ENCODE measurements at places on chromosomes 2 and 18.

- H3K4me3 ChIP-seq: no peak overlapping the region
- no peak overlapping the region for H3K27ac ChIP-seq
- no peak for DNase-seq
These were observed 467.8 kb downstream of the ZEB2 start for GRCh38 chr2:144052083-144052482.

- DNase-seq: no peak
- H3K4me1 ChIP-seq: no peaks in the 10 kb centered on the region
- no peaks in the 10 kb centered on the region for H3K27me3 ChIP-seq
- H3K36me3 ChIP-seq: no peaks in the 10 kb centered on the region
These were observed 372.5 kb downstream of the CBLN2 start for GRCh38 chr18:72171596-72171995.

- H3K4me1 ChIP-seq: no peaks in the 10 kb centered on the region
- DNase-seq: no peak
- H3K27ac ChIP-seq: no peak overlapping the region
- no peaks in the 10 kb centered on the region for H3K27me3 ChIP-seq
These were observed 445.4 kb downstream of the NBAS start for GRCh38 chr2:15115776-15116175.

DNA sequence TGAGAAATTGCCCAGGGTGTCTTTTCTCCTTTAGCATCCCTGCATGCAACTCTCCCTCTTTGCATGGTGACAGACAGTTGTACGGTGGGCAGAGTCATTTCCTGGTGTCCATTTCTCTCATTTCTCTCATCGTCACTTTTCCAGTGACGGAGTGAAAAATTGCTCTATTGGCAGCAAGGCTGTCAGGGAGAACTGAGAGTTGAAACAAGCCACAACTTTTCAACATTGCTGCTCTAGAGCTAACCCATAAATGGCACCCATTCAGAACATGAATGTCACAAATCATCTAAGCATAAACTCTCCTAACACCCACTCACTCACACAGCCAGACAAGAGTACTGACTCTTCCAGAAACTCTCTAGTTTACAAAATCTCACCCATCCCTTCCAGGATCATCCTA, 55.7 kb downstream of the ZC3H8 start:
- H3K4me1 ChIP-seq: no peaks in the 10 kb centered on the region
- H3K27ac ChIP-seq: no peak overlapping the region
- H3K4me3 ChIP-seq: no peak overlapping the region

DNA sequence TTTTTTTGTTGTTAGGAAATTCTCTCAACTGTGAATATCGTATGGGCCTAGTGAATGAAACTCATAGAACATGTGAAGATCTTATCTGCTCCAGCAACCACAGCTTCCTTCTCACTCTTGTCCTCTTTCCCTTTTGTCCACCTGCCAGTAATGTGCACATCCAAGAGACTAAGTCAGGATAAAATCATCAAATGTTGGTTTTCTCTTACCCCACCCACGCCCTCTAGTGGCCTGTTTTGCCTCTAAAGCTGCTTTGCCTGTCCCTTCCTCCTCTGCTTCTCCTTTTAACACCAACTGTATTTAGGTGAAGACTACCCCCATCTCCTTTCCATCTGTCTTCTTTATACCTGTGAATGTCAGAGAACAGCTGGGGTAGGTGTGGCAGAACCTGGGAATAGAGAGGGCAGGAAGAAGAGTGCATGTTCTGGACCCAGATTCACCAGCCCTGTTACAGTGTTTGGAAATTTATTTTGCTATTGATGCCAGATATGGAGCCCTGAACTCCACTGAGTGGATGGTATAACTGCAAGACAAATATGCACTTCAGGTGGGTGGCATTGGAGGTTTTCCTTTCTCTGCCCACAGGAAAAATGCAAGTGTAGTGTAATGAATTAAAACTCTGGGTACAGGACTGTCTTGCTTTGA, 8.4 kb upstream of the MGAT5 start:
- peaks cover 5% of the 10 kb centered on the region for H3K4me1 ChIP-seq
- no peaks in the 10 kb centered on the region for H3K36me3 ChIP-seq
- H3K27ac ChIP-seq: no peak overlapping the region
- no peaks in the 10 kb centered on the region for H3K27me3 ChIP-seq
- DNase-seq: peak; percentile 90
